NAMALWA (cell line): ENCODE measurements at places on chromosomes 2 and 18.
A peak's percentile ranks its signal among the peaks of the same experiment; 100 is the strongest.

GRCh38 chr2:240947607-240948006 lies 41.5 kb downstream of the CROCC2 start:
- DNase-seq = no peak

- DNase-seq = no peak
These were observed 33.7 kb upstream of the RNF152 start for GRCh38 chr18:61926532-61926931.

- peak; percentile 64 for DNase-seq
These were observed 743 bp downstream of the HADHA start for GRCh38 chr2:26243470-26244308.

GRCh38 chr18:12849548-12849947 lies 34.5 kb downstream of the PTPN2 start:
- no peak for DNase-seq

DNA sequence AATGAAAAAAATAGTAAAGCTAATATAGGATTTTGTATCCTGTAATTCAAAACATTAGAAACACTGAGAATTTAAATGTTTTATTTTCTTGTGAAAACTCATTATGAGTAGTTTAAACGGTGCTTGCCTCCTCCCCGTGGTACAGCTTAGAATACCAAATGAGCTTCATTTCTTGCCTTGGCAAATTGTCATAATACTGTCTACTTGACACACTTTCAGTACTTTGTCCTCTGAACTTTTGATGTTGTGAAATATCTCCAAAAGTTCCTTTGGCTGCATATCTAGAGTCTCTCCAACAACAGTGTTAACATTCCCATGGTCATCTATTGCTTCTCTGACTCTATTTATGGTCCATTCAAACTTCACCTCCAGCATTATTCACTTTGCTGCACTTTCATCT lies 61.9 kb upstream of the EPB41L5 start:
- no peak for DNase-seq

GRCh38 chr2:105279126-105279525 lies 37.6 kb downstream of the GPR45 start:
- no peak for DNase-seq

DNA sequence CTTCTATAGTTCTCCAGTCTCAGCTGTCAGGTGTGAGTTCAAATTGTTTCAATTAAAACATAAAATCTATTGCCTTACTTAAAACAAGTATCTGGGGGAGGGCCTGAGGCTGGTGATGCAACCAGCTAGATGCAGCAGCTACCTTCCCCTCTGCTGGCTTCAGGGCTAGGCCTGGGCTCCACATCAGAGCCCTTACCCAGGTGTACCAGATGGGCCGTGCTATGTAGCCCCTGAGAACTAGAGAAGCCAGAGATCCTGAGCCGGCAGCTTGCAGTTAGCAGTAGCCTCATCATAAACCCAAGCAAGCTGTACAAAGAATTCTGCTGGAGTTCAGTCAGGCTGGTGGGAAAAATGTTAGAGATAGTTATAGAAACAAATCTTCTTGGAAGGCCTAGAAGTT lies 97.7 kb upstream of the ACAA2 start:
- DNase-seq = no peak
